ENCODE measurements at places on chromosomes 7 and 10.

- no peak for DNase-seq
Observed at GRCh38 chr10:52570490-52570889, 202.1 kb downstream of the MBL2 start.

DNA sequence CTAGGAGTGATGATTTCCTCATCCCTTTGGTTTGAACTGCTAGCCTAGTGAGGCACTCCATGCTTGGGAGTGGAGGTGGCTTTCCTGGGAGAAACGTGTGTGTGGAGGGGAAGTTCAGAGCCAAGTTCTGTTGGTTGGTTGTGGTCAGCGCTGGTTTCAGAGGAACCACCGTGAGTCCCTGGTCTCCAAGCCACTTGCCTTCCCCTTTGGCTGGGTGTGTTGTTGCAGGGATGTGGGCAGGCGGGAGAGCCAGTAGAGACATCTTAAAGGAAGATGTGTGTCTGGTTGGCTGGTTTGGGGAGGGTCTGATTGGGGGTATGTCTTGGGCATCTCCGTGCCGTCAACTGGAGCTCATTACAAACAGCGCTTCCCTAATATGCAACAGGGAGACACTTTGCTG, 130.8 kb upstream of the TCF7L2 start:
- no peak for DNase-seq

- DNase-seq = no peak
Observed at GRCh38 chr10:132363376-132363775, 31.4 kb downstream of the LRRC27 start.

DNA sequence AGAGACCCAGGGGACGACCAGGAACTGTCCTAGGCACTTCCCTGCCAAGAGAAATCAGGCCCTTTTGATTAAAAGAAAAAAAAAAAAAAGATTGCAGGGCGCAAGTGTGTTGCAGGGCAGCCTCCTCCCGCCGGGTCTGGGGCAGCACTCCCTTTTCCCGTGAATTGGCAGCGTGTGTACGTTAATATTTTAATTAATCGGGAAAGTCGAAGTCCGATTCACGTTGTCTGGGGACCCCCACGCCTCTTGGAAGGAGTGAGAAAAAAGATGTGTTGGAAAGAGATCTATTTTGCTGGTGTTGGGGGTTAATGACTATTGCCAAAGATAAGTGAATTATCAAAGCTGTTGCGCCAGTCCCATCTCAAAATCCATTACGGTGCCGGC, 1.3 kb upstream of the EBF3 start:
- DNase-seq = no peak

GRCh38 chr10:128071417-128071782, 54.8 kb downstream of the MKI67 start:
- DNase-seq = no peak

DNA sequence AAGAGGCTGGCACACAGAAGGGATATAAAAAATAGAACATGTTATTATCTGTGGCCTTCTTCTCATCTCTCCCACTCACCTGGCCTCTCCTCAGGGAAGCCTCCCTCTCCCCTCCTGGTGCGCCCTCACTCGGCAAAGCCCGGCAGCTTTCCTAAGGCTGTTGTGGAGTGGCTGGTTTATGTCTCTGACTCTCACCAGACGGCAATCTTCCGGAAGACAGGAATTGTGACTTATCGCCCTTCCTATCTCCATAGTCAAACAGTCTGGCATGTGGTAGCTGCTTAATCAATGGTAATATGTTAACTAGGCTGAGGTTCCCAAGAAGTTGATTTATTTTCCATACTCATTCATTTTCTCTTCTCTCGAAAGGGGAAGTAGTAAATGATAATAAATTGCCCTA, 78.7 kb downstream of the ATXN7L1 start:
- no peak for DNase-seq

DNA sequence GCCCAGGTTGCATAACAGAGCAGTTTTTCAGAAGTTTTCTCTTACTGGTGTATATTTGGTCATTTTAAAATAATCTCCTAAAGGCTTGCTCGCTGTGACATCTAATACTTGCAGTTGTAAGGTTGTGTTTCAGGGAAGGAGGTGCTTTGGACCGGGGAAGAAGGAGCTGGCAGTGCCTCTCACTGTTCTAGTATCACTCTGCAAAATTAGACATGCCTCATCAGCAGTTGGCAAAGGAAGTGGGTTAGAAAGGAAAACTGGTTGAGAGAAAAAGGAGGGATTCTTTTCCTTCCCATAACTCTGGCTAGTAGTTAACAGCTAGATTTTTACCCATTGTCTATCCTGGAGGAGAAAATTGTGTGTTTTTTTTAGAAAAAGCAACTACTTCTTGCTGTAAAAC, 34.8 kb downstream of the CUL1 start:
- no peak for DNase-seq

DNA sequence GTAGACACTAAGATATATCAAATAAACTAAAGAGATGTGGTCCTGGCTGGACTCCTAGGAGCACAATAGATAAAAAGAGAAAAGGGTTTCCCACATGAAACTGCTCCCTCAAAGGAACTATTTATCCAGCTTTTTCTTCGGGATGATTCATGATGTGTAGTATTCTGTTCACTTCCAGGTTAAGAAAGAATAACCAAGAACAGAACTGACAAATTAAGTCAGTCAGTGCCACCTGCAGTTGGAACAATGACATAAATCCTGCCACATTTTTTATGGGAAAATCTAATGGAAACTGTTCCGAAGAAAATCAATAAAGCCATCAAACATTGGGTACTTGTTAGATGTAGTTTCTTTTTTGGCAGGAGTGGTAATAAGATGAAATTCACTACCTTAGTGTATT, 87.1 kb downstream of the POLR1F start:
- no peak for DNase-seq

GRCh38 chr7:76216381-76217082, 14.8 kb downstream of the SRRM3 start:
- no peak for DNase-seq

DNA sequence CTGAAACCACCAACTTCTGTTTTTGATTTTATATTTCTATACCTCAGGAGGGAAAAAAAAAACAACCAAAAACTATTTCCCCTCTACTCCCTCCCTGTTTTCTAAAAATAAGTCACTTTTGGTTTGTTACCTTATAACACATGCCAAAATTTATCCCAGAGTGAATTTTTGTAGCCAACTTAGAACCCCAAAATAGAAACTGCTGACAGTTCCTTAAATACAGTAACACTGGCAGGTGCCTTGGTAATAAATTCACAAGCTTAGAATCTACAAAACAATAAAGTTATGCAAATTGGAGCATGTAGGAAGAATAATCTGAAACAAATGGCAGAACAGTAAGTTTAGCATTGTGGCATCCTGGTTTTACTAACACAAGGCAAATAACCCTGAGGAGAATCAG, 165.0 kb upstream of the HDAC9 start:
- DNase-seq = no peak

GRCh38 chr7:158861004-158861787, 4.8 kb downstream of the DYNC2I1 start:
- DNase-seq = no peak

DNA sequence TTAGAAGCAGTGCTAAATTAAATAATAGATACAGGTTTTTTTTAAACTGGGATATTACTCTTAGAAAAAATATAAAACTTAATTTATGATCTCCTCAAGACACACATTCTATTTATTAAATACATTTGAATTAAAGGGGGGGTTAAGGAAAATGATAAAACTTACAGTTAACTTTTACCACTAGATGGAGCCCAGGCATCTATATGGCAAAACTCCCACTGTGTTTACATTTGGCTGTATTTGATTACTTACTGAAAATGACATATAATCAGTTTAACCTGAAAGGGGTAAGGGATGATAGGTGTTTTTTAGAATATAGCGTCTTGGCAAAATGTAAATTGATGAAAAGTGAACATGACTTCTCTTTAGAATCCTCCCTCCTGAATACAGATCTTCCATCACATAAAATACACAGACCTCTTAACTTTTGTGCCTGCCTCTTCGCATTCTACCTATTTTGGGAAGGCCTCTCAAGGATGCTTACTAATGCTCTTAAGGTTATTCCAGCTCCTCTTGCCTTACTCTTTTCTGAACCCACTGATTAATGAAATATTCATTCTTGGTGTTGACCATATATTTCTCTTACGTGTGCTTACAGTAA, 235.7 kb downstream of the AGMO start:
- DNase-seq = peak; percentile 24

GRCh38 chr10:46225597-46225996, 61.2 kb upstream of the ANTXRL start:
- no peak for DNase-seq

DNA sequence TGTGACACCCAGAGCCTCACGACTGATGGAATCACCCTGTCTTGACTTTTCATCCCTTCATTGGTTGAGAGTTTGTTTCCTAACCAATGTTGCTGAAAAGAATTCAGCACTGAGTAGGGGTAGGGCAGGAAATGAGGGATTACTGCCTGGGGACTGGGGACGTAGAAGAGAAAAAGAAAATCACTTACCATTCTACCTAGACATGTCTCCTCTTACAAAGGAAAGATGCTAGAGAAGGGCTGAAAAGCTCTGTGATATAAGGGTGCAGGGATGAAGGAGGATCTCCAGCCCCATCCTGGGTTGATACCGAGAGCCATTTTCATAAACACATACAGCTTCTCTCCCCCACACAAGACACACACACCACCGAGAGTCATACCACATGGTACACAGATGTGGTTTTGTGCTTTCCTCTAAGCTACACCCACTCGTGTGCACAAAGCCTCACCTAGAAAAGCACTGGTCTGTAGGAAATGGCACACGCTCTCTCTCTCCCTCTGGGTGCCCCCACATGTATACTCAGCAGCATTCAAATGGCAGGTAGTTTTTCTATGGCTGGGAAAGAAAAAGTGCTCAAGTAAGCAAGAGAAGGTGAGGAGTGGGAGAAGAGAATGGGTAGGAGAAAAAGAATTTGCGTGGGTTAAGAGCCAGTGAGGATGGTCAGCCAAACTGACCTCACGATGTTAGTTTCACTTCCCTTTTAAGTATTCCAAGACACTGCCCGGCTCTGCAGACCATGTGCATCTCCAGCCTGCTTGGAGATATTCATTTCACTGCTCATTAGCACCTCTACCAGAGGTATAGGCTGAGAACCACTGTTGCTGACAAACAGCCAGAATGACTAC, 85.8 kb downstream of the CALD1 start:
- DNase-seq = peak; percentile 87

- no peak for DNase-seq
Observed at GRCh38 chr10:71099731-71100361, 112.5 kb upstream of the UNC5B start.

DNA sequence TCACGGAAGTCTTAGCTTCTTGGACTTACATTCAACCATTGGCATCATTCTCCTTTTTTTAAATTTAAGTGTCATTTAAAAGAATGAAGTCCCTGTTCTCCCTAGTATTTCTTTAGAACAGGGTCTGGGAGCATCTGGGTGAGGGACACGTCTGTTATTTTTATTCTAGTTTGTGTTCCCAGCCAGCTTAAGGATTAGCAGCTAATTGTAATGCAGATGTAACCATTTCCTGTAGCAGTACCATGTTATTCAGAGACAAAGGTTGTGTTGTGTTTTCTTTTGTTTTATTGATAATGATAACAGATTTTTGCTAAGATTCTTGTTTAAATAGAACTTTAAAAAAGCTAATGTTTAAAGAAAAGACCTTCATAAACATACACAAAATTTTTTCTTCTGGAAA, 34.3 kb downstream of the BMS1 start:
- no peak for DNase-seq

DNA sequence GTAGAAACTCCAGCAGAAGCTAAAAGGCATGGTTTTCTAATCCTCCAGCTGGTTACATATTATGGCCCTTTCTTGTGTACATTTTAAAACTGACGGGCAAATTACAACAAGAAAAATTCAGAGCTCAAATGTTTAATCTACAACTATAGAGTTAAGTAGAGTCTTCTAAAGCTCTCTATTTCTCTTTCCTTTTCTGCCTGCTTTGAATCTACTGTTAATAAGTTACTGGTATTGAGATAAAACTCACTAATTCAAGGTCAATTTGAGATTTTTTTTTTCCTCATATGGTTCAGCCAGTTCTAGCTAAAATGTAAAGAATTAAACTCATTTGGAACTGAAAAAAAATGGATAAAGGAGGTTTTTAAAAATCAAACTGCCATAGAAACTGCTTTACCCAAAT, 1.6 kb upstream of the PRSS37 start:
- DNase-seq = no peak

- peak; percentile 40 for DNase-seq
Observed at GRCh38 chr10:70477661-70478162, 855 bp upstream of the PALD1 start.

DNA sequence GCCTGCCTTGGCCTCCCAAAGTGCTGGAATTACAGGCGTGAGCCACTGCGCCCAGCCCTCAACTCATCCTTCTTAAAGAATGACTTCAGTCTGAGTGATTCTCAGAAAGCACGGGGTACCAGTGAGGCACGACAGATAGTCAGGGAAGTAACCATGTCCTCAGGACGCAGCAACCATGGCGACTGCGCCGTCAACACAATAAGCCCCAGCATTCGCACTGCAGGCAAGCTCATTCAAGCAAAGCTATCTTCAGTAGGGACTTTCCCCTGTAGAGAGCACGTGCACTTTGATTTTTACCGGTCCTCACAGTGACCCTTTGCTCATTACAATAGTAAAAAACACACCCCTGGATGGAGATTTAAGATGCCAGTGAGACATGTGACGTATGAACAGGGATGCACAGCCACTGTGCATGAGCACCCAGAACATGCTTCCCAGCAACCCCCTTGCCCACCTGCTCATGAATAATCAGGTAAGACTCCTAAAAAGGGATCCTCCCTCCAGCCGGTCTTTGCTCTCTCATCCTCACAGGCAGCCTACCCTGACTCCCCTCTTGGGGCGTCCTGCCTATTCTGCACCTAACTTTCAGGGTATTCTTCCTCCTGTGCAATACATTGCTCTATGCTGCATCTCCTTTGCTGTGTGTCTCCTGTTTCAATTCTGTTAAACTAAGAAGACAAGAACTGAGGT, 9.1 kb downstream of the WDR86 start:
- DNase-seq = no peak

- DNase-seq = no peak
Observed at GRCh38 chr7:108459922-108460551, 3.8 kb upstream of the NRCAM start.

- DNase-seq = no peak
Observed at GRCh38 chr7:48628793-48629349, 295.5 kb upstream of the CDC14C start.

DNA sequence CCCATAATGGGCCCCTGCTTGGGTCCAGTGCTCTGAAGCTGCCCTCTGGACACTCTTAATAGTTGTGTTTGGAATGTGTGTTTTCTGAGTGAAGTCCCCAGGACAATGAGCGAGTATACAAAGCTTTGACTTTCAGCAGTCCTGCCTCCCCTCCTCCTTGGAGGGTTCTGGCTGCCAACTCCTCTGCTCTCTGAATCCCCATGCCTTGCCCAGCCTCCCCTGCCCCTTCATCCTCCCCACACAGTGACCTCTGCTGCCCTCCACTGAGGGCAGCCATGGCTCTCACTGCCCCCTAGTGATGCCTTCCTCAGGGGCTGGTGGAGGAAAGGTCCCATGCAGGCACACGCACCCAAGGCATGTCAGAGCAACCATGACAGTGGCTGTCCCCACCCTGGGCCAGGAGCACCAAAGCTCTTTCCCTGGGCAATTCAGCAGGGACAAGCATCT, 40.9 kb downstream of the FRMPD2 start:
- no peak for DNase-seq

All from HFF-Myc (cell line).